ENCODE measurements at places on chromosomes 5 and 9. TPM values are rescaled to one million over a fixed set of nuclear protein-coding genes. Genes with fewer than 3 reads are reported as not detected.

AMBP gene
- total RNA-seq = not detected

PCDHB4 gene
- 2.6 TPM for total RNA-seq

FBP2 gene
- not detected for total RNA-seq

ABL1 gene
- total RNA-seq = 88.9 TPM

OSTF1 gene
- 5.0 TPM for total RNA-seq

ZNF883 gene
- 8.7 TPM for total RNA-seq

GMCL2 gene
- total RNA-seq = not detected

FAM221B gene
- 0.19 TPM for total RNA-seq

RNF130 gene
- 116 TPM for total RNA-seq

PLAC8L1 gene
- 1.8 TPM for total RNA-seq

- peaks cover 16% of the 10 kb centered on the region for H3K4me1 ChIP-seq
- no peaks in the 10 kb centered on the region for H3K27me3 ChIP-seq
- H3K27ac ChIP-seq = no peak overlapping the region
- DNase-seq = no peak
- no peak overlapping the region for H3K4me3 ChIP-seq
- H3K36me3 ChIP-seq = no peaks in the 10 kb centered on the region
Measured at GRCh38 chr5:96175090-96175489, 213.4 kb upstream of the ELL2 start.

DNA sequence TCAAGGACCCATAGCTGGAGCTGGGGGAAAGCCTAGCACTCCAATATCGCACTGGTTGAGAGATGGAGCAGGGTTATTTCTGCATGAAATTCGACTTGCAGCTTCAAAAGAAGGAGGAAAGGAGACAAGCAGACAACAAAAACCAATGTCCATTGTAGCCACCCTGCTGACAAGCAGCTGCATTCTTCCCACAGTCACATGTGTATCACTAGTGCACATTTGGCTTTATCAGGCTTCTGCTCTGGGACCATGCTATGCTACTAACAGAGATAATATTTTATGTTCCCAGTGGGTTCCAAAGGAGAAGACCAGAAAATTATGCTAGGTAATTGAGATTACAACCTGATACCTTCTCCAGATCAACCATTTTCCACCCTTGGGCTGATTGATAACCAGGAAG is 59.7 kb downstream of the MFAP3 start:
- H3K27me3 ChIP-seq = peaks cover 10% of the 10 kb centered on the region
- DNase-seq = no peak
- no peaks in the 10 kb centered on the region for H3K4me1 ChIP-seq
- no peak overlapping the region for H3K4me3 ChIP-seq
- no peak overlapping the region for H3K27ac ChIP-seq

DNA sequence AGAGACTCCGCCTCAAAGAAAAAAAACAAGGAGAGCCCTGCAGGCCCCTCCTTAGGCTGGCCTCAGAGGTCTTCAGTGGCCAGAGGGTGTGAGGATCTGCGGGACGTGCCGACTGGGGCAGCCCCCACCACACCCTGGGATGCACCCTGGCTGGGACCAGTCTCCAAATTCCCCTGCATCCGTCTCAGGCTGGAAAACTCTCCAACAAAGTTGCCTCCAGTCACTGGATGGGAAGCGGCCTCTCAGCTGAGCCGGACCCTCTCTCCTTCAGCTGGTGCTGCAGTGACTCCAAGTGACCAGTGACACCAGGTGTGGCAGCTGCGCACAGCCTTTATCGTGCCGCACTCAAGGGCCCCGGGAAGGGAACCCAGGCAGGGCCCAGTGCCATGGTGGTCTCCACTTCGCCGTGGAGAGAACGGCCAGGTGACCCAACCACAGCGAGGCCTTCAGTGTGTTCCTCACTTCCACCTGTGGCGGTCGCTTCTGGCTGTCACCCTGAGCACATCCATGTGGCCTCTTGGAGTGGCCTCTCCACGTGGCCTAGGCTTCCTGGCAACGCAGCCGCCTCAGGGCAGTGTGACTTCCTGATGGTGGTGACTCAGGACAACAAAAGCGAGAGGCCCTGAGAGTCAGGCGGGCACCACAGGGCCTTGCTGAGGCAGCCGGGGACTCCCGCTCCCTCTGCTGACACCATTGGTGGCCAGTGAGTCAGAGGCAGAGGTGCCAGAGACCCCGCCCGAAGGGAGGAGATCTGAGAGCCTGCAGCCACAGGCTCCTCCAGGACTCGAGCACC is 19.3 kb upstream of the CAMSAP1 start:
- H3K36me3 ChIP-seq = peaks cover 3% of the 10 kb centered on the region
- H3K4me1 ChIP-seq = no peaks in the 10 kb centered on the region
- DNase-seq = peak; percentile 11
- no peaks in the 10 kb centered on the region for H3K27me3 ChIP-seq
- H3K27ac ChIP-seq = no peak overlapping the region
- no peak overlapping the region for H3K4me3 ChIP-seq

DNA sequence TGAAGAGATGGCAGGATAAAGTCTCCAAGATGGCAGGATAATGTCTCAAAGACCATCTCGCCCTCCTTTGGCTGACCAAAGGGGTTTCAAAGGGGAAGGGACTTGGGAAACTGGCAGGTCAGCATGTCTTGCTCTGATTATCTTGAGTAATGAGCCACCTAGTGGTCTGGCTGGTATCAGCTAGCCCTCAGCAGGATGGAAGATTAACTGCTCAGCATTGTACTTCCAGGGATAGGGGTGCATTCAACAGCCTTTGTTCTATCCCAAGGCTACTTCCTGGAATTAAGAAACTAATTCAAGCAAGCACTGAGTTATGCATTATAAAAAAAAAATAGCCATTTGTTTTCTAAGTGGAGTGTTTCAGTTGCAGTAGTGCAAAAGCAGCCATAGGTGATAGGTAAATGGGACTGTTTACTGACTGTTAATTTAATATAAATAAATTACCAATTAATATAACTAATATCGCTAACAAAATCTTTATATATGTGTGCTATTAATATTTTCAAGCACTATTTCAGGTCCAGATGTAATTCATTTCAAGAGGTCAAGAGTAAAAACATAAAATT is 555.5 kb downstream of the CDH9 start:
- H3K4me3 ChIP-seq = no peak overlapping the region
- peak; percentile 29 for DNase-seq
- no peak overlapping the region for H3K27ac ChIP-seq
- no peaks in the 10 kb centered on the region for H3K4me1 ChIP-seq

DNA sequence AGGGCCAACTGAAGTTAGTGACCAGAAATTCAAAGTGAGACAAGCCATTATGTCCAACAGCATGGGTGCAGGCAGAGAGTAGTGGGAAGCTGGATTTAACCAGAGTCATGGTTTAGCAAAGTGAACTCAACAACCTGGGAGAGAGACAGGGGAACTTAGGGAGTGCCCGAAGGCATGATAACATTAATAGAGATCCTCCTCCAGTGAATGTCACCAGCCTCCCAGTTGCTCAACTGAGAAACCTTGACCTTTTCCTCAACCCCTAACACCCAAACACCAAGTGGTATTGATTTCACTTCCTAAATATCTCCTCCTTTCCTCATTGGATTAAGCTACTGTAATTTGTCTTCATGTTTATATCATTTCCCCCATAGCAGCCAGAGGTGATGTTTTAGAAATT is 42.6 kb downstream of the HMGCS1 start:
- H3K4me3 ChIP-seq = no peak overlapping the region
- no peaks in the 10 kb centered on the region for H3K36me3 ChIP-seq
- no peaks in the 10 kb centered on the region for H3K4me1 ChIP-seq
- no peak for DNase-seq
- peaks cover 3% of the 10 kb centered on the region for H3K27me3 ChIP-seq

DNA sequence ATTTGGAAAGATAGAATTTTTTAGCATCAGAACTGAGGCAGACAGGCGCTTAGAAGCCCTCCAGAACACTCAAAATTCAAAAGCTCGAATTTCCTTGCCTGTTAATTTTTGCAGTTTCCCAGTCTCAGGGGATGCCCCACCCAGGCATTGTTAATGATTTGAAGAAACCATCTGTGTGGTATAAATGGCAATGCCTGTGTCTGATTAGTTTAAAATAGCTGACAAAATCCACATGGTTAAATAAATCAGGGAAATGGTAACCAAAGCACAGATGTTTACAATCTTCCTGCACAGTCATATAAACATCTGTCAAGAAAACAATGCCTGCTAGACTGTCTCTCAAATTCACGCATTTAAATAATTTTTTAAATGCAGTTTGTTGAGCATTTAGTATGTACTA is 185.2 kb upstream of the RGMB start:
- H3K27ac ChIP-seq = no peak overlapping the region
- no peaks in the 10 kb centered on the region for H3K27me3 ChIP-seq
- no peak for DNase-seq
- H3K36me3 ChIP-seq = no peaks in the 10 kb centered on the region

- H3K27me3 ChIP-seq = peaks cover 3% of the 10 kb centered on the region
- H3K27ac ChIP-seq = no peak overlapping the region
- H3K4me1 ChIP-seq = no peaks in the 10 kb centered on the region
- DNase-seq = no peak
- no peak overlapping the region for H3K4me3 ChIP-seq
Measured at GRCh38 chr9:37370968-37371563, 51.4 kb upstream of the GRHPR start.

DNA sequence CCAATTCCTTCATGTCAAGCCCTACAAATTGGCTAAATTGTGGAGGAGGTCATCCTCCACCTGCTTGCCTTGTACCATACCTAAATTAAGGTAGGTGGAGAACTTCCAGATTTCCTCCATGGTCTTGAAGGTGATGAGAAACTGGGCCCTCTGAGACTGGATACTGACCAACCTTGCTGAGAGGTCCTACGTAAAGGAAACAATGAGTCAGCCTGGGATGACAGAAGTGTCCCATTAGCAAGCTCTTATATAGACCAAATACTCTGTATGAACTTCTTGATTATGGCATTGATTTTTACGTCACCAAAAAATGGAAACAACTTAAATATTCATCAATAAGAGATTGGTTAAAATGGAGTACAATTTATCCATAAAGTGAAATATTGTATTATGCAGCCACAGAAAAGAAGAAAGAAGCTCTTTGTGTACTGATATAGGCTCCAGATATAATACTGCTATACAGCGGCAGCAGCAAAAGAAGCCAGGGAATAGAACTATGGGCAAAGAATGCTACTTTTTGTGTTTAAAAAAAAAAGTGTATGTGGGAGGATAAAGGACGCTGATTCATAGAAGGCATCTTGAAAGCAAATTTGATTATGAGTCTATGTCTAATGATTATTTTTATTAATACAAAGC is 18.3 kb downstream of the SH3TC2 start:
- no peaks in the 10 kb centered on the region for H3K36me3 ChIP-seq
- DNase-seq = no peak
- peaks cover 11% of the 10 kb centered on the region for H3K4me1 ChIP-seq
- no peak overlapping the region for H3K4me3 ChIP-seq
- no peaks in the 10 kb centered on the region for H3K27me3 ChIP-seq
- H3K27ac ChIP-seq = no peak overlapping the region

- H3K27me3 ChIP-seq = no peaks in the 10 kb centered on the region
- peak overlapping the region; percentile 54 for H3K27ac ChIP-seq
- no peak for DNase-seq
- no peak overlapping the region for H3K4me3 ChIP-seq
Measured at GRCh38 chr5:65815161-65815560, 93.2 kb downstream of the NLN start.

DNA sequence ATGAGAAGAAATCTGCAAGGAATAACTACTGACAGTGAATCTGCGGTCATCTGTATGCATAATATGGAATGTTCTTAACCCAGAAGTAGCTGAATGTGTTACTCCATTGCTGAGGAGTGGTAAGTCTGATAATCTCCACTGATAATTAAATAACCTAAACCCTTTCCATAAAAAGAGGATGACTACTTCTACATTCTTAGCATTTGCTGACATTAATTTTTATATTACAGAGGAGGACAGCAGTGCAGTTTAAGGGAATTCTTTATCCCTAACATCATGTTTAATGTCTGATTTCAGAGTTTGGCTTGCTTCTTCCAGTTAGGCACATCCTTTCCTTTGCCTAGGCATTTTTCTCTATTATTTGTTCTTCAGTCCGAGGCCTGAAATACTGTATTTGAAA is 52.2 kb downstream of the CDC42SE2 start:
- no peak overlapping the region for H3K4me3 ChIP-seq
- peaks cover 13% of the 10 kb centered on the region for H3K36me3 ChIP-seq
- no peak for DNase-seq
- H3K27ac ChIP-seq = no peak overlapping the region
- H3K27me3 ChIP-seq = no peaks in the 10 kb centered on the region
- peaks cover 42% of the 10 kb centered on the region for H3K4me1 ChIP-seq

DNA sequence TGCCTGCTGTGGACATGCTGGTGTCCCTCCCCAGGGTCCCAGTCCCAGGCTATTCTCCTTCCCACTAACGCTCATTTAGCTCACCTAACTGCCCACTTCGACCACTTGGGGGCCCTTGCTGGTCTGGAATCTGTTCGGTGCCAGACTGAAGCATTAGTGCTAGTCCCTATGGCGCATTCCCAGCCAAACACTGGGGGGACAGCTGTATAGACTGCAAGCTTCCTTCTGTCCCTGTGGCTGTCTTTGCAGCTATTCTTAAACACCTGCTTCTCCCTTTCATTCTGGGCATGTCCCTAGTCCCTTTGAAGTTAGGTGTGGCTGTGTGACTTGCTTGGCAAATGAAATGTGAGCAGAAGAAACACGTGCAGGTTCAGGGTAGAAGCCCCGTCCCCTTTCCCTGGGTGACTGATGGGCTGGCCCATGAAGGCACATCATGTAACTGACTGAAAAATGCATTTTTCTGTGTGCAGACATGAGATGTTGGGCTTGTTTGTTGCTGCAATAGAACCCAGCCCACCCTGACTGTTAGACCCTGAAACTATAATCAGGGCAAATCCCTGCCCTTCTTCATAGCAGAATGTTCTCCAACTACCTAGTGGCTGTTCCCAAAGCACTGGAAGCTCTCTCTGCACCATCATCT is 134.4 kb downstream of the BARX1 start:
- no peaks in the 10 kb centered on the region for H3K36me3 ChIP-seq
- no peak overlapping the region for H3K4me3 ChIP-seq
- no peaks in the 10 kb centered on the region for H3K4me1 ChIP-seq
- no peak for DNase-seq

DNA sequence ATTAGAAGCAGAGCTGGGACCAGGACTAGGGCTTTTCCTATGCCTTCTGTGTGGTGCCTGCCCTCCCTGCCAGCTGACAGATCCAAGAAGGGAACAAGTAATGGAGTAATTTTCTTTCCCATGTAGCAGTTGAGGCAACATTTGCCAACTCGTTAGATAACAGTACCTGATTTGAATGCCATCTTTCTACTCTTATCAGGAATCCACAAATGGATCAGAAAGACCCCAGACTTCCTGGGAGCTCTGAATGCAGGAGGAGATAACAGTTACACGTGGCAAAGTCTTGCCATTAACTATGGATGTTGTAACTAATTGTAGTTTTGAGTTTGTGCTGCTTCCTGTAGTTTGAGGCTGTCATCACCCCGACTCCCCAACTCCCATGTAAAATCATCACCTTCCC is 39.2 kb downstream of the RCL1 start:
- H3K36me3 ChIP-seq = peaks cover 13% of the 10 kb centered on the region
- no peaks in the 10 kb centered on the region for H3K4me1 ChIP-seq
- H3K27me3 ChIP-seq = no peaks in the 10 kb centered on the region

GRCh38 chr5:94093300-94093699 is 351.9 kb upstream of the POU5F2 start:
- H3K36me3 ChIP-seq = peaks cover 17% of the 10 kb centered on the region
- H3K4me3 ChIP-seq = no peak overlapping the region
- DNase-seq = no peak
- no peaks in the 10 kb centered on the region for H3K4me1 ChIP-seq

GRCh38 chr9:103999375-104000062 is 94.6 kb upstream of the SMC2 start:
- no peaks in the 10 kb centered on the region for H3K4me1 ChIP-seq
- no peak overlapping the region for H3K27ac ChIP-seq
- H3K27me3 ChIP-seq = no peaks in the 10 kb centered on the region
- no peak overlapping the region for H3K4me3 ChIP-seq
- DNase-seq = no peak

- no peak for DNase-seq
- peaks cover 48% of the 10 kb centered on the region for H3K4me1 ChIP-seq
- no peaks in the 10 kb centered on the region for H3K27me3 ChIP-seq
- peaks cover 16% of the 10 kb centered on the region for H3K36me3 ChIP-seq
Measured at GRCh38 chr9:113957821-113958341, 81.8 kb downstream of the ZNF618 start.
